ENCODE measurements at places on chromosomes 7 and 10.

DNA sequence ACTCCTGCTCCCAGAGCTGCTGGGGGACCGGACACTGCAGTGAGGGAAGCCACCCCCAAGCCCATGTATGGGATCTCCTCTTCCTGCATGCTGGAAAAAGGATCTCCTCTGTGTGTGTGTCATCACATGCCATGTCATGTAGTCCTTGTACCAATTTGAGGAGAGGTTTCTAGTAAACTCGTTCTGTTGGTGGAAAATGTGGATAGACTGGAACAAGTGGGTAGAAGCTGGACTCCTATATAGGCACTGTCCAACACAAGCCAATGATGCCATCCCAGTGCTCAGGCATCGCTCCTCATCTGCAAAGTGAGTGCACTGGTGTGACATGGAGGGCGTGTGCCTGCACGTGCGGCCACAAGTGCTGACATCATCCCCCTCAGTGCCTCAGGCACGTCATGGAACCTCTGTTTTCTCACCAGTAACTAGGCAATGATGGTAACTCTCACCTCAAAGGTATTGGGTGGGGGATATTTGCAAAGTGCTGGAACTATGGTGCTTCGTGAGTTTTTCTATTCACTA is 19.3 kb downstream of the MYO1G start:
- DNase-seq = no peak

- no peak for DNase-seq
Measured at GRCh38 chr7:80312139-80312661, 177.6 kb downstream of the GNAI1 start.

GRCh38 chr7:50768485-50769474 is 13.9 kb downstream of the GRB10 start:
- no peak for DNase-seq

DNA sequence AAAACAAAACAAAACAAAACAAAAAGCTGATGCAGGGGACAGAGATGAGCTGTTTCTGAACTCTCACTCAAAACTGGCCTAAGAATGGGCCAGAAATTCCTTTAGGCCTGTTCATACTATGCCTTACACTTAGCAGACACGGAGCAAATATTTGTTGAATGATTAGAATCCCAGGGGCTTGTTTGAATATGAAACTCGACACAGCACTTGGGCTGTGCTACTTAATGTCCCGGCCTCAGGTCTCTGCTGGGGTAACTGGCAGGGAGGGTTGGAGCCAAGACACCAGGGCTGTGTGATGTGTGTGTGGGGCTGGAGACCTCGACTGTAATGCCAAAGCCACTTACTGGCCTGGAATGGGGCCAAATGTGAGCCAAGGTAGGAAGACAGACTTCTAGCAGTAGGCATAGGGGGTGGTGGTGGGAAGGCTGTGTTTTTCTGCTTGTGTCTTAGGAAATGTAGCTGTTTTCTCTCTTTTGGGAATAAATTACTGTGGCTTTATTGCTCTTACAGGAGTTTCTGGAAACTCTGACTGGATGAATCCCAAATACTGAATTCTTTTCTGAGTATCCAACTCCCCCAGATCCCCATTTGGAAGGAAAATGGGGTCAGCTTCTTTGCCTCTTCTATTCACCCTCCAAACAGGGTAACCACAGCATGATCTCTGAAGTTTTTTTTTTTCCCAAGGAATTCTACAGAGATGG is 66.7 kb downstream of the EMX2 start:
- DNase-seq = no peak

- DNase-seq = no peak
Measured at GRCh38 chr10:81414038-81414437, 461.0 kb upstream of the NRG3 start.

- no peak for DNase-seq
Measured at GRCh38 chr7:44824894-44825526, 22.9 kb downstream of the H2AZ2 start.

DNA sequence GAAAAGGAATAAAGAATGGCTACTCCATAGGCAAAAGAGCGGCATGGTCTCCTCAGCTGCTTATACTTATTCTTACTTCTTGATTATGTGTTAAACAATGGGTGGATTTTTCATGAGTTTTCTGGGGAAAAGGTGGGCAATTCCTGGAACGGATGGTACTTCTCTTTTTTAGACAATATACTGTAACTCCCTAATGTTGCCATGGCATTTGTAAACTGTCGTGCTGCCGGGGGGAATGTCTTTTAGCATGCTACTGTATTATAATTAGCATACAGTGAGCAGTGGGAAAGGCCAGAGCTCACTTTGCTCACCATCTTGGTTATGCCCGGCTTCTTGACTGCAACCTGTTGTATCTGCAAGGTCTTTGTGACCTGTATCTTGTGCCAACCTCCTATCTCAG is 372.1 kb upstream of the AKR1E2 start:
- DNase-seq = no peak

DNA sequence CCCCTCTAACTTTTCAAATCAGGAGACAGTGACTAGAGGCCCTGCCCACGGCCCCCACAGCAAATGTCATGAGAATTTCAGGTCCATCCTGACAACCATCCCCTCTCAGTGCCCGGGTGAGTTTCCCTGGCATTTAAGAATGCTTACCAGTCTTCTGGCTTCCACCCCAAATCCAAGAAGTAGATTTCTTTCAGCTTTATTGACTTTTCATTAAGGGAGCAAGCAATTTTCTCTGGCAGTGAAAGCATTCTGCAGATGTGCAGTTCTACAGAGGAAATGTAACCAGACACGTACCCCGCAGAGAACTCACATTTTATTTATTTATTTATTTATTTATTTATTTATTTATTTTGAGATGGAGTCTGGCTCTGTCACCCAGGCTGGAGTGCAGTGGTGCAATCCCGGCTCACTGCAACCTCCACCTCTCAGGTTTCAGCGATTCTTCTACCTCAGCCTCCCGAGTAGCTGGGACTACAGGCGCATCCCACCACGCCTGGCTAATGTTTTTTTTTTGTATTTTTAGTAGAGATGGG is 120.9 kb upstream of the KCTD7 start:
- no peak for DNase-seq

DNA sequence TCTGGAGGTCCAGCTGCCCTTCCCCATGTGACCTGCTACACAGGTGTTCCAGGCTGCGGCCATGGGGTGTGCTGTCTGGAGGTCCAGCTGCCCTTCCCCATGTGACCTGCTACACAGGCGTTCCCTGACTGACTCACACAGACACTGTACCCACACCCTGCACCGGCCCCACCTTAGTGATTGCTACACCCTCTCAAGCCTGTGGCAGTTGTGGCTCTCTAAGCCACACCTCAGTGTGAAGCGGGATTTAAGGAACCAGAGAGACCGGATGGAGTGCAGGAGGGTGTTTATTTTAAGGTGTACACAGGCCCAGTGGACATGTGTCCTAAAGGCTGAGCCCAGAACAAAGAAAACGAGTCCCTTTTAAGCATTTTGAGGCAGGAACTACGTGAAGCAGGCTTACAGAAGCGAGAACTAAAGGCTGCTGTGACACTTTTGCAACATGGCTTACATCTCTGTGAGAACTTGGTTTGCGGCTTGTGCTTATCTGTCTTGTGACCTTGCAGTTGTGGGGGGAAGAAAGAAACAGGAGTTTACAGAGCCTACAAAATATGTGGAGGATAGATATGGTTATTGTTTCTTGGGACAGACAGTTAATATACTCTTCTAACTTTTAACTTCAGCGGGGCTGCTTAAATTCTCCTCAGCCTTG is 326.4 kb downstream of the PAXIP1 start:
- DNase-seq = no peak

DNA sequence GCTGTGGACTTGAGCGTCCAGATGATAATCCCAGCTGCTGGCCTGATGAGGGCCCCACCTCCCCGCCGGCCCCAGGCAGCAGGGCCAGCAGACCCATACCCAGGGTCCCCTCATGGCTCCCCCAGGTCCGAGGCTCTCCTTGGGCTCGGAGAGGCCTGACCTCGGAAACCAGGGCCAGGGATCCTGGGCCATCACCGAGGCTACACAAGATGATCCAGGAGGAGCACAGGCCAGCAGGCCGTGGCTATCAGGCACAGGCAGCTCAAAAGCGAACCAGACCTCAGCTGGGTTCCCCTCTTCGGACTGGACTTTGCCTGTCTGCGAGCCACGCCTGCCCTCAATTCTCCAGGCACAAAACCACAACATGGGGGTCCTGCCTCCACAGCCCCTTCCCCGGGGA is 17.4 kb downstream of the PDGFA start:
- no peak for DNase-seq

- no peak for DNase-seq
Measured at GRCh38 chr10:121593281-121594075, 4.8 kb downstream of the FGFR2 start.

- DNase-seq = no peak
Measured at GRCh38 chr10:36716291-36716690, 409.1 kb upstream of the ANKRD30A start.

DNA sequence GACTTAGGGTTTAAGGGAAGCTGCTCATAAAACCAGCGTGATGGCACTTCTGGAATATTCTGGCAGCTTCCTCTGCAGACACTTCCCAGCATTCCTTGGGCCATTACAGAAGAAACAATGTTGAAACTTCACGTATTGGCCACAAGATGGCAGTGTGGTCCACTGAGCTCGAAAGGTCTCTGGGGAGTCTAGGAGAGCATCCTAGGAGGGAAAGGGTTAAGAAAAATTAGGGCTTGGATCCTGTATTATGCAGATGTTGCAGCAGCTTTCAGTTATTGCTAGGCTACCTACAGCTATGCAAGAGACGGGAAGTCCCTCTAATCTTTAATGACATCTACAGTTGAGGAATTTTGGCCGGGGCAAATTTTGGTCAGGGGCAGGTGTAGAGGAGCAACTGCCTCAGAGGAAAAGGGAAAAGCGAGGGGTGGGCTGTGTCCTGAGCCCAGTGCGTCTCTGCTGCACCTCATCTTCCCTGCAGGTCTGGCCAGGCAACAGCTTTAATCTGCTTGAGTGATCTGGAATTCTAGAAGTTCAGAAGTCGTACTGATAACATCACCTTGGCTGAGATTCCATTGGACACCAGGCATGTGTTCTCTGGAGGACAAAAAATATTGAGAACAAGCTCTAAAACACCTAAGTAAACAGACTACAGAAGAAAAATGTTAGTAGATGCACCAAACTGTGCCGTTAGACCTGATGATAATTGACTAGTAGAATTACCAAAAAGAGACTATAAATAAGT is 220.8 kb upstream of the PRSS58 start:
- no peak for DNase-seq

- no peak for DNase-seq
Measured at GRCh38 chr10:113683300-113683699, 3.6 kb downstream of the CASP7 start.

GRCh38 chr7:157124690-157125089 is 14.0 kb upstream of the UBE3C start:
- DNase-seq = no peak

DNA sequence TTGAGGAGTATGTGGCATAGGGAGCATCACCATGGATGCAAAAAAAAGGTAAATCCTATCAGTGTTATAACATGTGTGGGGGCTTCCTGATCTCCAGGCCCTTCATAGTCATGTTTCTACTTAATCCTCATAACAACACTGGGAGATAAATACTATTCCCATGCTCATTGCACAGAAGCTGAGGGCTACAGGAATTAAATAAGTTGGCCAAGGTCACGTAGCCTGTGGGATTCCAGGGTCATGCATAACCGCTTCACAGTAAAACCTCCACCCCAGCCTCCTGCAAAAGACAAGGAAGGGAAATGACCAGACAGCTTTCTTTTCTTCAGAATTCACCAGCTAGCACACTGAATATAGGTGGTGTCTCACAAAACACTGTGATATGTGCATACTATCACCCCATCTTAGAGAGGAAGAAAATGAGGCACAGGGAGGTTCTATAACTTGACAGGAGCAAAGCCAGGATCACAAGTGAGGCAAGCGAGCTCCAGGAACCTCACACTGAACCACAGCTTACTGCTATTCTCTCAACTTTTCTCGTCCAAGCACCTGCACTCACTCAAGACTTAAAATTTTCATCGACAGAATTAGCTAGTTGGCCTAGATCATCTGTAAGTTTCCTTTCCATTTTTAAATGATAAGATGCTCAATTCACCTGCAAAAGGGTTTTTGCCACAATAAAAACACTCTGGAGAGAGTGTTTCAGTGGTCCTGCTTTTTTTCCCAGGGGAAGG is 13.4 kb downstream of the JAZF1 start:
- DNase-seq = no peak

GRCh38 chr7:129376076-129376777 is 58.0 kb upstream of the STRIP2 start:
- no peak for DNase-seq

DNA sequence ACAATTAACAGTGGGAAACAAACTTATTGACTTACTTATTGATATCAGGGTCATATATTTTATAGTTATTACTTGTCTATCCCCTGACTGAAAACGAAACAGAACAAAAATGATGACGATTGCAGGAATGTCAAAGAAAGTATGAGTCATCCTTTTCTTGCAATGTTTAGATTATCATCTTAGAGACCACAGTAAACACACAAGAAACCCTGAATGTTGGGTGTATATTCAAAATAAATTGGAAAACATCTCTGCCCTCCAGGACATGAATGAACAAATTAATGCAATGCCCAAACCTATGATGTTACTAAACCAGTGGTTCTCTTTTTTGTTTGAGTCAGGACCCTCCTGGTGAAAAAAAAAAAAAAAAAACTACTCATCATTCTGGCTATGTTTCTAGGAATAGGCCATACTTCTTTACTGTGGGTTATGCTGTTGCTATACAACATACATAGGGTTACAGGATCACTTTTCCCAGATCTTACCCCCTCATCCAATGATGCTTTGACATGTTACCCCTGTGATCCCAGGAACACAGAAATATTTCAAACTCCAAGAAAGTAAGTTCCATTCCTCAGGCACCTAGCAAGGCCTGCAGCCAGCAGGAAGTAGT is 623.4 kb upstream of the IGFBP3 start:
- DNase-seq = no peak

DNA sequence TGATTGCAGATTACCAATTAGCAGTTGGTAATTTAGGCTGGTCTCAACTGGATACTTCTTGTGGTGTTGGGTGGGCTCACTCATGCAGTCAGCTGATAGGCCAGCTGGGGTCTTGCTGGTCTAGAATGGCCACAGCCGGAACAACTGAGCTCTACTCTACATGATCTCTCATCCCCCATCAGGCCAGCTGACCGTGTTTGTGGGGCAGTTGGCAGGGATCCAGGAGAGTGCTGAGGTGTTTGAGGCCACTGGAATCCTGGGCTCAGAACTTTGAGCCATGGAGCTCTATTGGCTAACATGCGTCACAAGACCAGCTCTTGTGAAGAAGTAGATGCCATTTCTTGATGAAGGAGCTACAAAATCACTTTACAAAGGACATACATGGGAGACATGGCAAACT is 242.4 kb downstream of the GFRA1 start:
- DNase-seq = no peak

- no peak for DNase-seq
Measured at GRCh38 chr7:21580073-21580521, 37.3 kb downstream of the DNAH11 start.

GRCh38 chr7:84236398-84236797 is 41.8 kb upstream of the SEMA3A start:
- no peak for DNase-seq

Data from activated naive CD4-positive, alpha-beta T cell (primary cell).